Cerebellar nuclear complex (tissue), 1 donor: ENCODE measurements at places on chromosomes 11 and 22.

DNA sequence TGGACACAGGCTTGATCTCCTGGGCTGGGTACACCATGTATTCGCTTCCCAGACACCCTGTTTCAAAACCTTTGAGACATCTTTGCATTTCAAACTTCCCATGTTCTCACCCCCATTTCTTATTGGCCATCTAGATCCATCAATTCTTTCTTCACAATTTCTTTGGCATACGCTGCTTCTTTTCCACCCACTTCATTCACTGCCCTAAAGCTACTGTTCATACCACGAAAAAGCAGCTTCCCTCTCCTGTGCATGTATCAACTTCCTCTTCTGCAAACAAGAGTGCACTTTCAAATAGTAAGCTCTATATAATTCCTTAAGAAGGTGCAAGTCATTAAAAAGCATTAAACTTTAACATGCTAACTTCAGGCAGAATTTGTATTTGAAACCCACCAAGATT is 21.4 kb downstream of the UVRAG start:
- DNase-seq: no peak

DNA sequence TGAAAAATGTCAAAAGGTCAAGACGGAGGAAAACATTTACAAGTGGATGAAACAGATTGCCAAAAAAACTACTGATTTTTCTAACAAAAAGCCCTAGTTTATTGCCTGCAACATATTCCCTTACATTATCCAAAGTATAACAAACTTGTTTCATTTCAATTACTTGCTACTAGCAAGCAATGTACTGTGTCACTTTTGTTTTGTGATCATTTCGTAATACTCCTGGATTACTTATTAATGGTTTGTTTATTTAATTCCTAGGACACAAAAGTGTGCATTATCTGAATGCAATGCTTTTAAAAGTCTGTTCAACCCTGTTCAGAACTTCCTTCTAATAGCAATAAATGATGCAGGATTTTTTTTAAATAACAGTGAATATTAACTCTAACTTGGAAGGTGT is 50.9 kb downstream of the CCDC34 start:
- DNase-seq: no peak

- no peak for DNase-seq
Measured at GRCh38 chr11:63829823-63830489, 9.0 kb upstream of the MARK2 start.

DNA sequence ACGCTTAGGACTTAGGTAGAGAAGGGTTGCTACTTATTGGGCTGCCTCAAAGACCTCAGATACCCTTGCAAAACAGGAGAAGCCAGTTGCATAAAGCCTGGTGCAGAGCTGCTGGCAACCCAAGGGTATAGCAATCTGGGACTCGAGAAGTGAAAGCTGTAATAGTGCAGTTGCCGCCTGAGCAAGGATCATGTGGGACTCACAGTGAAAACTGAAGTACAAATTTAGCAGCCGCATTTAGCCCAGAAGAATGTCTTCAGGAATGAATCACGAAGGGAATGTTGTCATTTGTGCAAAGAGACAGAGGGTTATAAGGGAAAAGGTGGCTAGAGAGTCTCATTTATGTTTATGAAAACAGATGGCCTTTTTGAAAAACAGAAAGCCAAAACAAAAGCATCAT is 267.2 kb downstream of the TENM4 start:
- no peak for DNase-seq

DNA sequence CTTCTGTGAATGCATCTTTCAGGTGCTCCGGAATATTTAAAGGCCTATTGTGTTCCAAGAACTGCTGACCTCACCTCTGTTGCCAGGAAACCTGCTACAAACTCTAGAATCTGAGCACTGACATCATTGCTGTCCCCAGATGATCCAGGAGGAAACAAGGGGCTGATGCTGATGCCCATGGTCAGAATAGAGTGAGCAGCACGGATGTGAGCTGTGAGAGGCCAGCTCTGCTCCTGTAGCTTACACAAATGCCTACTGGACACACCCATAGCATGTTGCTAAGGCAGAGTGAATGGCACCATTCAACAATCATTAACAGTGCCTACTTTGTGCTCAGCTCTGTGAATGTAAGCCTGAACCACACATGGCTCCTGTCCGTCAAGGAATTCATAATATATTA is 276.7 kb upstream of the API5 start:
- DNase-seq: no peak

GRCh38 chr11:65857500-65857852 is 504 bp downstream of the CFL1 start:
- no peak for DNase-seq

DNA sequence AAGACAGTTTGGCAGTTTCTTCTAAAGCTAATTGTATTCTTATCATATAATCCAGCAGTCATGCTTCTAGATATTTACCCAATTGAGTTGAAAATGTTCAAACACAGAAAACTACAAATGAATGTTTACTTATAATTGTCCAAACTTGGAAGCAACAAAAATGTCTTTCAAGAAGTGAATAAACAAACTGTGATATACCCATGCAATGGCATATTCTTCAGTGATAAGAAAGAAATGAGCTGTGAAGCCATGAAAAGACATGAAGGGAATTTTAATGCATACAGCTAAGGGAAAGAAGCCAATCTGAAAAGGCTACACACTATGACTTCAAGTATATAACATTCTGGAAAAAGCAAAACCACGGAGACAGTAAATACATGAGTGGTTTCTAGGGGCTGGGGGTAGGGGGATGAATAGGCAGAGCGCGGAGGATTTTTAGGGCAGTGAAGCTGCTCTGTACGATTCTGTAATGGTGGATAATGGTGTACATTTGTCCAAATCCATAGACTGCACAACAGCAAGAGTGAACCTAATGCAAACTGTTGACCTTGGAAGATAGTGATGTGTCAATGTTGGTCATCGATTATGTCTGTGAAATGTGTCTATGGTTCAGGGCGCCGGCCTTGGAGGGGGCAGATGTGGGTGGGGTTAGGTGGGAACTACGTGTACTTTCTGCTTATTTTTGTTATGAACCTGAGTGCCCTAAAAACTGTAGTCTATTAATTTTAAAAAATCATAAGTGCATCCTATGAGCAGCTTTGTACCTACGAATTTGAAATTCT is 424.9 kb downstream of the TBC1D22A start:
- DNase-seq: no peak

DNA sequence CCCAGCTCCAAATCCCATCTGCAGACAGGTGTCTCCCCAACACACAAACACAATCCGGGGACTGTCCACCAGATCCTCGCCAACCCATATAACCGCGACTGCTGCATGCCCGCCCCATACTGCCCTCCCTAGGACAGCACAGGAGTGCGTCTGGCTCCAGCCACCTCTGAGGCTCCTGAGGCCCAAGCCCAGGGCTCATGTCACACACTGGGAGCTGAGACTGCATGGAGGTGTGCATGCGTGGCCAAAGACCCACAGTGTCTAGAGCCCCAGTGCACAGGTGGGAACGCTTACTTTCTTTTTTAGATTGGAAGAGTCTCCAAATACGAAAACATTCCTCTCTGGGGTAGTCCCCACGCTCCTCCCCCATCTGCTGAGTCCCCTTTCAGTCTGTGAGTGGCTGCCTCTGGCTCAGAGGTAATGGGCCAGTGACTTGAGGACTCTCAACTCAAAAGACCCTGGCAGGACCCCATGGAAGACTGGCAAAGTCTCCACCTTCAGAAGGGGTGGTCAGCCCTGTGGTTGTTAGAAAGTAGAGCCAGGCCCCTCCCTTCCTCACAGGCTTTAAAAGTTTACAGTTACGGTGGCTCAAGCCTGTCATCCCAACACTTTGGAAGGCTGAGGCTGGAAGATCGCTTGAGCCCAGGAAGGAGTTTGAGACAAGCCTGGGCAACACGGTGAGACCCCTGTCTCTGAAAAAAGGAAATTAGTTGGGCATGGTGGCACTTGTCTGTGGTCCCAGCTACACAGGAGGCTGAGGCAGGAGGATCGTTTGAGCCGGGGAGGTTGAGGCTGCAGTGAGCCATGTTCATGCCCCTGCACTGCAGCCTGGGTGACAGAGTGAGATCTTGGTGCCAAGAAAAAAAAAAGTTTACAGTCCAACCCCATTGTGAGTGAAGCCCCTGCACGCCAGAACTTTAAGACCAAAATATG is 2.3 kb downstream of the CBX7 start:
- DNase-seq: no peak

DNA sequence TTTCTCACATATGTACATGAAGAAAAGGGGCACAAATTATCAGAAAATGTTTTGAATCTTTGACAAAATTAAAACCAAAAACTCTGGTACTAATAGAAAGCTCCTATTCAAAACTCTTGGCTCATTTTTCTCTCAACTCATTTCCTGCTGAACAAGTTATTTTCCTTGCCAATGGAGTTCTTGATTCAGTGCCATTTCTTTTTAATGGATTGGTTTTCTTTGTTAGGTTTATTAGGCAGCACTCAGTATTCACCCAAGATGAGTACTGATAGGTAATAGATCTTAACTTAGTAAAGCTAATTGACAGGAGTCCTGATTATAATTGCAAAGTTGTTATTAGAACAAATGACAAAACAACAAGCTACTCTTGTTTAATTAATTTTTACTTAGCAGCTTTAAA is 279.4 kb upstream of the PDGFD start:
- no peak for DNase-seq

GRCh38 chr11:98536023-98536422 is 484.7 kb upstream of the CNTN5 start:
- no peak for DNase-seq

DNA sequence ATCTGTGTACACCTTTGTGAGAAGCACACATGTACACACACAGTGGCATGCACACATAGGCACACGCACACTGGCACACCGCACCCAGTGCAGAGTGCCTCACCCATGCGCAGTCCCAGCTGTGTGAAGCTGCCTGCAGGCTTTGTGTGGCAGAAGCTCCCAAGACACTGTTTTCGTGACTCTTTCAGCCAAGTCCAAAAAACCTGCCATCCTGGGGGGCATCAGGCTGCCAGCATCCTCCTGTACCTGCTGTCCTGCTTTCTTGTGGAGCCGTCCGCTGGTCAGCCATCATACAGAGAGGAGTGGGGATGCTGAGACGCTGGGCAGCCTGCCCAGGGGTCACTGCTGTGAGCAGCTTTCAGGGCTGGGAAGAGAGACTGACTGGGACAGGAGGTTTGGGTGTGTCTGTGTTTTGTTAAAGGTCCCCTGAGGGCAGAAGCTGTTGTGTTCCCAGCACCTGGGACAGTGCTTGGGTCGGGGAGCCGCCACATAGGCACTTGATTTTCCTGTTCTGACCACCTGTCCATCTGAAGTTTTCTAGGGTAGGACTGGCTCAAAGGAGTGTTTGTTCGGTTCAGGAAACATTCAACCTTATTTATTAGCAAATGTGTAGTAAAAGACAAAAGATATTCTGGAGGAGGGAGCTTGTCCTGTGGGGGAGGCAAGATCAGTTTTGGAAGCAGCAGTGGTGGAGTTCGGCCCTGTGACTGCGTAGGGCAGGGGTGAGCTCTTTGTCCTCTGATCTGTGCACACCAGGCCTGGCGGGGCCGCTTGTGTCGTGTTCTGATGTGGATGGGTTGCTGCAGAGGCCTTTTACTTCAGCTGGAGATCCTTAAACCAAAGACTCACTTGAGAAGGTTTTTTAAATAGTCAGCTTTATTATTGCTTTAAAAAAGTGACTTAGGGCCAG is 29.7 kb downstream of the AP2A2 start:
- DNase-seq: no peak
